Effector CD8-positive, alpha-beta T cell (primary cell): ENCODE measurements at places on chromosomes 11 and 22.

DNA sequence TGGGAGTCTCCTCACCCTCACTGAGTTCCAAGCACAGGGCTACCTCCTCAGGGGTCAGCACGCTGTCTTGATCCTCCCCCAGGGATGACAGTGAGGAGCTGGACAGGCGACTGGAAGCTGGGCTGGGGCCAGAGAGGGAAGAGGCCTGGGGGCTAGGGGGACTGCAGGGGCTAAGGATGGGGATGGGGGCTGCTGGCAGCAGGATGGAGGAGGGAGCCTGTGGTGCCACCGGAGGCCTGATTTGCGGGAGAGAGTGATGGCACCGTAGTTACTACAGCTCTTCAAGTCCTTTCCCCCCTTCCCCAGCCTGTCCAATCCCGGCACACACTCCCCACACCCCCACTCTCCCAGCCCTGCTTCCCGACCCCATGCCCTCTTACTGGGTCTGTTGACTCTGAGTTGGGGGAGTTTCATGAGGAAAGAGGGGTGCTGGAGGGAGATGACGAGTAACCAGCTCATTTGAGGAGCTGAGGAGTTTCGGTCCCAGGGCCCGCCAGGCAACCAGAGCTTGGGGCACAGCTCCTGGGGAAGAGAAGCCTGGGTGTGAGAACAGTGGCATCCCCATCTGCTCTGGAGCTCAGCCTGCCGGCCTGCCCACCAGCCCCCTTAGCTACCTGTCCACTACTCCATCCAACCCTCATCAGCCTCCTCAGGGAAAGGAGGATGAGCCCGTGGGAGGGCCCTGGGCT, 10.5 kb downstream of the ROBO4 start:
- no peak for DNase-seq

GRCh38 chr11:106159836-106160235, 82.4 kb downstream of the AASDHPPT start:
- no peak for DNase-seq

DNA sequence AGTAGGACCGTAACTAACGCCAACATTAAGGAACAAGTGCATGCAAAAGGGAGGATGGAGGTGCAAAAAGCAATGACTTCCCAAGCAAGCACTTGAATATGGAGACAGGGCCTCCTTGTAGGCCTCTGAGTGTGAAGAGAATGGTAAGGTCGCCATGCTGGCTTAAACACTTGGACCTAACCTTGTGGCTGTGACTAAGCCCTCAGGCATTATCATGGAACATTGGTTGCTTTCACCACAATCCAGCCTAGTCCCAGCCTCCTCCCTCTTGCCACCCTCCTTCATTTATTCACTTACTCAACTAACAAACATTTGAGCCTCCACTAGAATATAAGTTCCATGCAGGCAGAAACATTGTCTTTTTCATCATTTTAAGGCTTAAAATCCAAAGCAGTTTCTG, 11.9 kb upstream of the SYTL2 start:
- DNase-seq, result no peak

- no peak for DNase-seq
Measured at GRCh38 chr11:77211594-77212251, 83.7 kb downstream of the MYO7A start.

DNA sequence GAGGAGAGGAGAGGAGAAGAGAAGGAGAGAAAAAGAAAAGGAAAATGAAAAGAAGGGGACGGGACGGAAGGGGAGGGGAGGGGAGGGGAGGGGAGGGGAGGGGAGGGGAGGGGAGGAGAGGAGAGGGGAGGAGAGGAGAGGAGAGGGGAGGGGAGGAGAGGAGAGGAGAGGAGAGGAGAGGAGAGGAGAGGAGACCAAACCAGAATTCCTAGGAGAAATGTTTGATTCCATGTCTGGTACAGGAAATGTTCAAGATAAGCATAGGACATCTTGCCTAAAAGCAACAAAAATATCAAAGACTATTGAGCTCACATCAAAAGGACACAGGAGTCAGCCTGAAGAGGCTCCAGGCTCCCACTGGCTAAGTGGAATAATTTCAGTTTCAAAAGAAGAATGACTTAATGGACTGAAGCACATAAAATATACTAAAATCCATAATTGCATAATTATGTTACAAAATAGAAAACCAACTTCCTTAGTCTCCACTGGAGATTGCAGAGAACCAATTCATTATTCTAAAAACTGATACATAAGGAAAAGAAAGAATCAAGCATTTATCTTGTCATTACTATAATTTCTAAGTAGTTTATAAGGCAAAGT, 101.1 kb upstream of the APOA1 start:
- no peak for DNase-seq
